Activated naive CD4-positive, alpha-beta T cell treated with anti-CD3 and anti-CD28 coated beads, Interleukin-2, amount 50 U/mL, for 16 hours (primary cell): ENCODE measurements at places on chromosomes 3 and 15.

GRCh38 chr3:76673171-76673570 is 366.7 kb upstream of the ROBO2 start:
- DNase-seq, result no peak

GRCh38 chr3:31508452-31509146 is 24.1 kb upstream of the STT3B start:
- no peak for DNase-seq

DNA sequence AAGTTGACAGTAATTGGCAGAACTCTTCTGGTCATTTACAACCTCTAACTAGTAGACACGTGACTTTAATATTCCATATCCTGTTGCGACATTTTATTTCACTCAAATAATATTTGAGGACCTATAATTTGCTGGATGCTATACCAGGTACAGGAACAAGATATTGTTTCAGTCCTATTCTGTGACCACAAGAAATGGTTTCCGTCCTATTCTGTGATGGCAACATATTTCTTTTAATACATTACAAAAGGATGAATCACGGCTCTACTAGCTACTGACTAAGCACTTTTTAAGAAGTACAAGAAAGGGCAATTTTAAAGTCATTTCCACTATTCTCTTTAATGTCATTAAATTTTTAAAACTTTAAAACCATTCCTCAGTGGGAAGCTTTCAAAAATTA is 400.2 kb downstream of the CNTN3 start:
- no peak for DNase-seq

DNA sequence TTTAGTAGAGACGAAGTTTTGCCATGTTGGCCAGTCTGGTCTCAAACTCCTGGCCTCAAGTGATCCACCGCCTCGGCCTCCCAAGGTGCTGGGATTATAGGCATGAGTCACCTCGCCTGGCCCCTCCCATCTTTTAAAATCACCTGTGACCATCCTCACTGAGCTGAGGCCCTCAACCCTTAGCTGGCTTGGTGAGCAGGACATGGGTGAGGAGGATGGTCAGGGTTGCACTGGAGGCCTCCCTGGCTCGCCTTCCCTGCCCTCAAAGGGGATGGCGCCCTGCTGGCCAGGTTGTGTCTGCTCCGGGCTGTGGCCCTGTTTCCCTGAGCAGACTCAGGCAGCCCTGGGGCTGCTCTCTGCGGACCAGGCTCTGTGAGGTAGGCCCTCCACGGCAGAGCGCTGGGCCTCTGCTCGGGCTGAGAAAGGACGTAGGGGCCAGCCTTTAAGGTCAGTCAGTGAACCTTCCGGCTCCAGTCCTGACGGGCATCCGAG is 33.7 kb downstream of the SYNM start:
- DNase-seq, result no peak

DNA sequence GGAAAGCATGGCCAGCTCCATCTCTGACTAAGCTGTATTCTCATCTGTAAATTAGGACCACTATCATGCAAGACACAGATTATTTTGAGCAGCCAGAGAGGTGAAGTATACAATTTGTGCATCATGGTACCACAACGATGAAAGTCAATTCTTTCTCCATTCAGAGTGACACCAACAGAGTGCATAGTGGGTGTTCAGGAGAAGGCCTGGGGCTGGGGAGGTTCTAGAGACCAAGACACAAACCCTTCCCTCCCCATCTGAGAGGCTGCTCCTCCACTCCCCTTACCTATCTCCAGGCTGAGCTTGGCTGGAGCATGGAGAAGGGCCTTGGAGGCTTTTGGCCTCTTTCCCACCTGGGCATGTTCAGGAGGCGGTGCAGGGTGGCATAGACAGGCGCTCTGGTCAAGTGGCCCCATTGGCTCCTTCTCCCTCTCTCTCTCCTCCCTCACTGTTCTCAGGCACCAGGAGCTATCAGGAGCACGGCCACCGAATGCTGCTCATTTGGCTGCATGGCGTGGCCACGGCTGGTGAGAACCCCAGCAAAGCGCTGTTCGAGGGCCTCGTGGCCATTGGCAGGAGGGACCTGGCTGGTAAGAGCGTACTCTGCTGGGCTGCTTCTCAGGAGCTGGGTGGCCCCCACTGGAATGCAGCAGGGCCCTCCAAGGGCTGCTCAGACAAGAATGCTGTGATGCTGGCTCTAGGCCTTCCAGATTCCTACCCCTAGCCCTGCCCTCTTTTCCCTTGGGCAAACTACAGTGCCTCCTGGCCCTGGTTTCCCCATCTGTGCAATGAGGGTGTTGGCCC is 37.9 kb downstream of the ANKDD1A start:
- no peak for DNase-seq

DNA sequence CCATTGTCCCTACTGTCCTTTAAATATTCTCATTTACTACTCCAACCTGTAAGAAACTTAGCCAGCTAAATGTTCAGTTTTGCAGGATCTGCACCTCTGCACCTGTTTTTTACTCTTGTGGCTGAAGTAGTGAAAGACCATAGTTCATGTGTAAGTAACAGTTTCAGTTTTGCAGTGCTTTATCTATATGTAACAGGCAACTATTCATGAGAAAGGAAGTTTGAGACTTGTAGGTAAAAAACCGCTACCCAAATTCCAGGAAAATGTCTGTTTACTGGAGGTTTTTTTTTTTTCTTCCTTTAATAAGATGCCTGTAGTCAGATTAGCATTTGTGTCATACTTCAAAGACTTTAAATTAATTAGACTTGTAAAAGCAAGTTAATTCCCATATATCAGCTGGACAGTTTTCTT is 25.4 kb upstream of the MBNL1 start:
- DNase-seq, result no peak

DNA sequence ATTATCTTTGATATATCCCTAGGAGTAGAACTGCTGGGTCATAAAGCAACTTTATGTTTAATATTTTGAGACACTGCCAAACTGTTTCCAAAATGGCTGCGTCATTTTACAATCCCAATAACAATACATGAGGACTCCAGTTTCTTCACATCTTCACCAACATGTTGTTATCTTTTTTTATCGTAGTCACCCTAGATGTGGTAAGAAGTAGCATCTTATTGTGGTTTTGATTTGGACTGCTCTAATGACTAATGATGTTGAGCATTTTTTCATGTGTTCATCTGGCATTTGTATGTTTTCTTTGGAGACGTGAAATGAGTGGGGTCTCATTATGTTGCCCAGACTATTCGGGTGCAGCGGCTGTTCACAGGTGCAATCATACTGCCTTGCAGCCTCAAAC is 83.8 kb downstream of the MAP4 start:
- no peak for DNase-seq

GRCh38 chr3:53688989-53689388 is 157.2 kb downstream of the CHDH start:
- DNase-seq, result no peak

- no peak for DNase-seq
These were observed 15.1 kb downstream of the UBE2E1 start for GRCh38 chr3:23820888-23821287.

- DNase-seq, result no peak
These were observed 53.4 kb downstream of the PDZRN3 start for GRCh38 chr3:73571238-73571794.

DNA sequence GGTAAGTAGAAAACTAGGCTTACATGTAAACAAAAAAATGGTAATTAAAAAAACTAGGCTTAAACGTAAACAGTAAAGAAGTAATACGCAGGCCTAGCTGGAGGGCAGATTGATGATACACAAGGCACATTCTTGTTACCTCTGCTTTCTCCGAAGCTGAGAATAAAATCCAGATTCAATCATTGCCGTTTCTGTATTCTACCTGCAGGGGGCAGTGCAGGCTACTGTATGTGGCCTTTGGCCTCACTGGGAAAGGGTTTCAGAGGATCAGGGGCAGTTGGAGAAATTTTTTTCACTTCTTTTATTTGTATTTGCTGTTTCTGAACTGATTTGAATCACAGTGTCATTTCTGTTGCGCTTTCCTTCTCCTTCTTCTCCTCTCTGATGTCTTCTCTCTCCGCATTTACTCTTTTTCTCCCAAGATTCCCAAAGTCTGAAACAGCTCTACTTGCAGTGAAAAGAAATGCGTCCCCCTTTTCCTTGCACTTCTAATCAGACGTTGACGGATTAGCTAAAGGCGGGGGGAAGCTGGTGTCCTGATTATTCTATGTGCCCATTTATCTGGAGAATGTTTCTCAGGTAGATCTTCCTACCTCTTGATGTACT is 67.1 kb upstream of the MCTP2 start:
- DNase-seq, result peak; percentile 37

DNA sequence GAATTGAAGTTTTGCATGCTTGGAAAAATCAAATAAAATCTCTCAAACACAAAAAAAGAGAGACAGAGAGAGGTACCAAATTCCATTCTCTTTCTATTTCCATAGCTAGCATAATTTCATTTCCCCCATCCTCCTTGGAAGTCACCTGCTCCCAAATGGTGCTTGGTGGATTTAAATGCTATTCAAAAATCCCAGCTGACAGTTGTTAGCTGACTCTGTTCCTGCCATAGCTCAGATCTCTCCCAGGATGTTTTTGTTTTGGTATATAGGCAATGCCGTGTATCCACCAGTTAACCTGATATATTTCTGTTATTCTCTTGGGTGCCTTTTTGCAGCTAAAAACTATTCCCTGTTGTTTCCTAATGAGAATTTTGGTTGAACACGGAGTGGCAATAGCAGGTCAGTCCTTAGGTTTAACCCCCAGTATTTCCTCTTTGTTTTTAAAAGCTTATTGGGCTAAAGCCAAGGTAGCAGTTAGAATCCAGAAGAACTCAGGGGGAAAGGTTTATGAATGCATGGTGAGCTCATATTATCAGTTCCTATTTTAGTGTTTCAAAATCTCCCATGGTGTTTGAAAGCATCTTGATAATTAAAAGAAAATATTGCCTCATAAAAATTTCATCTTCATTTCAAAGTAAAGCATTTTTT is 240.0 kb upstream of the GBE1 start:
- no peak for DNase-seq

GRCh38 chr3:12675115-12675810 is 11.3 kb upstream of the RAF1 start:
- no peak for DNase-seq

DNA sequence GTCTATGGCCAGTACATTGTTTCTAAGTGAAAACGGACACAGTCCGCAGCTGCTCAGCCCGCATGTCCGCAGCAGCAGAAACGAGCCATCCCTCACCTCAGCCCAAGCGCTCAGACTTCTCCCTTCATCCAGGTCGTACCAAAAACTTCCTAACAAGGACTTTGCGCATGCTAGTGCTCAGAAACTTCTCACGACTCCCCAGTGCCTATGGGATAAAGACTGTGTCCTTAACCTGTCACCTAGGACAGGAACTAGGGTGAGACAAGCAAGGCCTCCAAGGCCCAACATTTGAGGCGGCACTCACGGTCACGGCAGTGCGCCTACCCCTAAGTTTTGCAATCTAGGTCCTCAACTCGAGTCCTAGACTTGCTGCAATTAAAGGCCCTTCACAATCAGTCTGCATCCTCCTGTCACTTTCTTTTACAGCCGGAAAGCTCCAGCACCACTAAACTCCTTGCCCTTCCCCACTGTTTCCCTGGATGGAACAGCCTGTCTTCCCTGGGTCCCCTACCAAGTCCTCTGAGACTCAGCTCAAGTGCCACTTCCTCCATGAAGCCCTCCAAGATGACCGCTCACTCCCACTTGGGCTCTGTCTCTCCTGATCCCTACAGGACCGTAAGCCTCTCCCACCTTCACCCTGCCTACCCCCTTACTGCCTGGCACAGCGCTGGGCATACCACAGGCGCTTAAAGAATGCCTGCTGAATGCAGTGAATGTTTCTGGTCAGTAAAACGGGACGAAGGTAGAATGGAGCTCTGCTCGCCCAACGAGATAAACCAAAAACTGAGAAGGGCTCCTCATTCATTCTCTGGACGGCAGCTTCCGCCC is 1.2 kb downstream of the CLN6 start:
- no peak for DNase-seq

DNA sequence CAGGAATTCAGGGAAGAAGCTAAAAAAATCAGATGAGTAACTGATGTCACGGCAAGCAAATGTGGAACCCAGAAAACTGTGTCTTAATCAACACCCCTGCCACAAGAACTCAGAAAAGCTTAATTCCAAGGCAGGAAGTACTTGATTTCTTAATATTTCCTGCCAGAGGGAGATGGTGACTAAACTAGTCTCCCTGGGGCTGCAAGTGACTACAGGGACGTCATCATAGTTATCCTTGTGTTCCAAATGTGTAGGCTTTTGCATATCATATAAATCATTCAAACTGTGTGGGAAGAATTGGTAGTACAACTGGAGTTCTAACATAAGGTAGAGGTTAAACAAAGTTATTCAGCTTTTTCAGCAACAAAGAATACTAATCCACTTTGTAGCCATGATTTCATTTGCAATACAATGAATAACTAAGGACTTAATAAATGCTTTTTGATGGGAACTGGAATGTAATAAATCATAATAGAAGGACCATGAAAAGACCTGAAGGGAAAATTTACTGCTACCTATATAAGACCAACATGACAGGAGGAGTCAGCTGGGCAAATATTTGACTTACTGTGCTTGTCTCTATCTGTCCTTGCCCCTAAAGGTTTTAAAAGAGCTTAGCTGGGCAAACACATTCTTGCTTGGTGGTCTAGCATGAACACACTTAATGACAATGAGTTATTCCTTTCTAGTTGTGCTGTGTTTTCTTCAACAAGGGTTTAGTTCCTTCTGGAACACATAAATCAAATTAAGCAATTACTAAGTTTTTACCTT is 76.0 kb upstream of the NECTIN3 start:
- DNase-seq, result no peak

- no peak for DNase-seq
These were observed 98.1 kb downstream of the LRIG1 start for GRCh38 chr3:66402596-66403290.

GRCh38 chr15:74563442-74563841 is 22.4 kb downstream of the ARID3B start:
- no peak for DNase-seq

DNA sequence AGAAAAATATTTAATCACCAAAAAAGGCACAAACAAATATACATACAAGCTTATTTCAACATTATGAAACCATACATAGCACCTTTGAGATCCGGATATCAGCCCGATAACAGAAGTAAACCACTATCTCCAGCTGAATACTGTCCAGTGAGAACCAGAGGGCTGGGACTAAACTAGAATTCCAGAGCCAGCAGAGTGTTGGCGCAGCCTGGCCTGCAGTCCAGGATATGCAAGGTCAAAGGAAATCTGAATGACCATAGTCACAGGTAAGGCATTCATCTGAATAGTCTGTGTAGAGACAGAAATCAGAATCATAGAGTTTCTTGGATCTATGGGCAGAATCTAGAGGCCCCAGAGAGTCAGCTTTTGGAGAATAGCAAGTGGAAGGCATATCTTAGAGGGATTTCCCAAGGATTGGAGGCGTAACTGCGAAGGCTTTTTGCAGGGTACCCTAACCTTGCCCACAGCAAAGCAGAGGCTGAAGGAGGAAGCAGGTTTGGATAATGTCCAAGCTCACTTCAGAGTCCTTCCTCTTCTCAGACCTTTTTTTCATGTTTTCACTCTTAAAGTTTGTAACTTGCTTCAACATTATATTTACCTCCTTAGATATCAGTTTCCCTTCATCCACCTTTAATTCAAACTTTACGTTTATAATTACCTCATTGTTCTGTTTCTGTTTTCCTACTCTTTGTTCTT is 32.5 kb upstream of the TP63 start:
- no peak for DNase-seq

- no peak for DNase-seq
These were observed 227.8 kb downstream of the TBL1XR1 start for GRCh38 chr3:176969506-176969905.

- DNase-seq, result no peak
These were observed 7.2 kb downstream of the CHCHD6 start for GRCh38 chr3:126711121-126711760.
